ENCODE measurements at places on chromosomes 6 and 20.

DNA sequence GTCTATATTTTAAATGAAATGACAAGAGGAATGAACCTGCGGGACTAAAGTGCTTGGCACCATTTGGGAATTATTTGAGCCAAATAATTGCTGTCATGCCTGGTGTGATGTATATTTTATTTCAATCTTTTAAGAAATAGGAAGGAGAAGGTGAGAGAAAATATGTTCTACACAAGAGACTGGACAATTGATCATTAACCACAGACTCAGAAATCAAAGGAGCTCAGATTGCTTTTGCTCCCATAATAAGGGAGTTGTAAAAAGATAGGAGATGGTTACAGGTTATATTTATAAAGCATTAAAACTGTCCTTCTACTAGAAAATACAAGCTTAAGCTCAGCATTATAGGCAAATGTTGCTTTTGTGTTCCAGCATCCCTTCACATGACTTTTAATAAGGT is 515.2 kb upstream of the SULF2 start:
- no peak for DNase-seq

GRCh38 chr6:3296078-3296477 is 37.3 kb downstream of the PSMG4 start:
- DNase-seq, result no peak

DNA sequence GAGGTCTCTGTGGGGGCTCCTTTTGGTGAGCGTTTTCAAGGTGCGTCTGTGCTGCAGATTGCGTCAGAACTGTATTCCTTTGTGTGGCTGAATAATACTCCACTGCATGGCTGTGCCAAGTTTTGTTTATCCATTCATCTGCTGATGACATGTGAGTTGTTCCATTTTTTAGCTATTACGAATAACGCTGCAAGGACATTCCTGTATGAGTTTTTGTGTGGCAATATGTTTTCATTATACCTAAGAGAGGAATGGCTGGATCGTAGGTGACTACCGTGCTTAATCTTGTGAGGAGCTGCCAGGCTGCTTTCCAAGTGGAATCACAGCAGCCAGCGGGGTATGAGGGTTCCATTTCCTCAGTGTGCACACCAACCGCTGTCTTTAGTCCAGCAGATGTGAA is 1.1 kb upstream of the DACT2 start:
- no peak for DNase-seq

GRCh38 chr6:138119976-138120375 is 12.8 kb upstream of the PERP start:
- no peak for DNase-seq

DNA sequence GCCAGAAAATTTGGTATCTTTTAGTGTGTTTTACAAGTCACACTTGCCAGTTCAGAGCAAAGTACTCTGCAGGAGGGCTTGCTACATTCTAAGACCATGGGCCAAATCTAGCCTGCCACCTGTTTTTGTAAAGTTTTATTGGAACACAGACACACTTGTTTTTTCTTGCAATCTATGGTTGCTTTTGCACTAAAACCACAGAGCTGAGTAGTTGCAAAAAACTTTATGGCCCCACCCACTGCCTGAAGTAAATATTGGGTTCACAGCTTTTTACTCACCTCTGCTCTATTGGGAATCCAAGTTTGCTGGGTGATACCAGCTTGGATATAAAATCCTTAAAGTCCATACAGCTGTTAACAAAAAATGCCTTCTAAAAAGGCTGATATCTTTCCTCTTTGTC is 109.0 kb downstream of the ZFP64 start:
- no peak for DNase-seq

DNA sequence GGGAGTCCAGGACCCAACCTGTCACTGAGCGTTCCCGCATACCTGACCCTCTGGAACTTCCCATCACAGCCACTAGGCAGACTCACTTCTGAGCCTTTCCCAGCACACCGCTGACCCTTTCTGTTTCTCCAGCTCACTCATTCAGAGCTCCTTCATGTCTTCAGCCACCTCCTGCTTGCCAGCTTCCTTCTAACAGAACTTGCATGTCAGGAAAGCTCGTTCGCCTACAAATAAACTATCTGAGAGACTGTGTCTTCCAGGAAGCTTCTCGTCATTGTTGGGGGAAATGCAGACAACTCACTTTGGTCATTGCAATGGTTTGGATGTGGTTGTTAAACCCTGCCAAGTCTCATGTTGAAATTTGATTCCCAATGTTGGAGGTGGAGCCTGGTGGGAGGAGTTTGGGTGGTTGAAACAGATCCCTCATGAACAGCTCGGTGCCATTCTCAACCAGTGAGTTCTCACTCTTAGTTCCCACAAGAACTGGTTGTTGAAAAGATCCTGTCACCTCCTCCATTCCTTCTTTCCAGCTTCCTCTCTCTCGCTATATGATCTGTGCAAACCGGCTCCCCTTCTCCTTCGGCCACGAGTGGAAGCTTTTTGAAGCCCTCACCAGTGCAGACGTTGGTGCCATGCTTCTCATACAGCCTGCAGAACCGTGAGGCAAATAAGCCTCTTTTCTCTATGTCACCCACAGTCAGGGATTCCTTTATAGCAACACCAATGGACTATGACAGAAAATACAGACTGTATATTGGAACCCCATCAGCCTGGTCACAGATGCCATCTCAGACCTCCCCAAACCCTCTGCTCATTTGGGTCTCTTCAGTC is 1.4 kb upstream of the MUC21 start:
- DNase-seq, result no peak

DNA sequence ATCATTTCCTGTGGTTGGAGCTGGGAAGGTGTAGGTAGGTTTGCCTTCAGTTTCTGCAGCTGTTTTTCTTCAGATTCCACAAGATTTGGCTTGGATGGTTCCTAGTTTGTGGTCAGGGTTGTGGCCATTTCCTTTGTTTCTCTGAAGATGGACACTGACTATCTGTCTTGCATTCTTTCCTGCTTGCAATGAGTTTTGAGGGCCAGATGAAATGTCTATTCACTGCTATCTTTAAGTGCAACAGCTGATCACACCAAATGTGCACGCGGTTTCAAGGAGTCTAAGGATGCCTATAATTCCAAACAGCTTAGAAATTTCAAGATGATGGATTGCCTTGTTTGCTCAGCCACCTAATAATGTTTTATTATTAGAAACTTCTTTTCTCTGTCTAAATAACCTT is 28.4 kb downstream of the IL20RA start:
- no peak for DNase-seq

GRCh38 chr6:146300521-146300920 is 243.1 kb upstream of the RAB32 start:
- DNase-seq, result no peak

- DNase-seq, result peak; percentile 22
Observed at GRCh38 chr6:134636186-134636799, 313.6 kb downstream of the ALDH8A1 start.

DNA sequence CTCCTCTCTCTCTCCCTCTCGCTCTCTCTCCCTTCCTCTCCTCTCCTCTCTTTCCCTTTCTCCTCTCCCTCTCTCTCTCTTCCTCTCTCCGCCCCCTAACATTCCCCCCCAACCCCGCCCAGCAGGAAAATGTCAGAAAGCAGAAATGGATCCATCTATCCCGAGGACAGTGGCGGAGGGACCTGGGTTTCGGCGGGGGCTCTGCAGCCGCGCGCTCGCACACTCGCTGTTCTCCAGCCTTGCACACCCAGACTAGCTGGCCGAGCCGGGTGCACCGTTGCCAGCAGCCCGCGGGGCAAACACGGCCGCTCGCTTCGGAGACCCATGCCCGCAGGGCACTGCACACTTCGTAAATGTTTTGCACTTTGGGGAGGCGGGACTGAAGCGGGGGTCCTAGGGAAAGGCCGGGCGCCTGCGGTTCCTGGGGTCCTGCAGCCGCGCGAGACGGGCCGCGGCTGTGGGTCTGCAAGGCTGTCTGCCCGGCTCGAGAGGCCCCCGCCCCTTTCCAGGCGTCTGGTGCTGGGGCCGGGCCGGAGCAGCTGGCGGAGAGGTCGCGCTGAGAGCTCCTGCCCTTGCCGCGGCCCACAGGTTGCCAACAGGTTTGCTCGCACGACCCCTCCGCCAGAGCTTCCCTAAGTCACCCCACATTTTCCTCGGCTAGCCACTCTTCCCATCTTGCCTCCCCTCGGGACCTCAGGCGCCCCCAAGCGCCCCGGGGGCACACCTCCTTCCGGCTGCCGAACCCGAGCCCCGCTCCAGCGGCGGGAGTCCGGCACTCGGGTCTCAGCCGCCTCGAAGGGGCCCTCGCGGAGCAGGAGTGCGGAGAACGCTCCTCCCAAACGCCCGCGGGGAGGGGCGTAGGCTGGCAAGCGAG is 818 bp upstream of the MDGA1 start:
- peak; percentile 72 for DNase-seq

GRCh38 chr6:107646176-107646575 is 156.3 kb downstream of the SOBP start:
- no peak for DNase-seq

DNA sequence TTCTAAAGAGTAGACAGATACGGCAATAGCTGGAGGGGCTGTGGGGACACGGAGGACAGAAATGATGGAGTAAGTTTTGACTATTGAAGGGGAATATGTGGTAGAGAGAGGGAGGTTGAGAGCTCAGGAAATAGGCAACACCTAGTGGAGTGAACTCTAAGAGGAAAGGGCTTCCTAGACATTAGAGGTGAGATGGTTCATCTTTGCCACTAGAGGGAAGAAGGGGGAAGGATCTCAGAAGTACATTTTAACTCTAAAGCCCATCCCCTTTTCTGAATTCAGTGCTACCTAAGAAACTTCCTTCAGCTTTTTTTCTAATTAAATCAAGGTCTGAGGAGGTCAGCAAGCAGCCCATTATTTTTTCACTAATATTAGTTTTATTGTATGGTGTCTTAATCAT is 689.4 kb upstream of the MAP3K7 start:
- no peak for DNase-seq

DNA sequence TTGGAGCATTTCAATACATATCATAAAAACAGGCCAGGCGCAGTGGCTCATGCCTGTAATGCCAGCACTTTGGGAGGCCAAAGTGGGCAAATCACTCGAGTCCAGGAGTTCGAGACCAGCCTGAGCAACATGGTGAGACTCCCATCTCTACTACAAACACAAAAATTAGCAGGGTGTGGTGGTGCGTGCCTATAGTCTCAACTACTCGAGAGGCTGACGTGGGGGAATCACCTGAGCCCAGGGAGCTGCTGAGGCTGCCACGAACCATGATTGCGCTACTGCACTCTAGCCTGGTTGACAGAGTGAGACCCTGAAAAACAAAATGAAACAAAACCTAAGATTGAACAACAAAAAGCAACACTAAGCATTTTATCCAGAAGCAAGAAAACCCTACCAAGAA is 47.2 kb downstream of the BACH2 start:
- DNase-seq, result no peak

- DNase-seq, result peak; percentile 52
Observed at GRCh38 chr20:63009988-63010769, 3.4 kb upstream of the BHLHE23 start.

DNA sequence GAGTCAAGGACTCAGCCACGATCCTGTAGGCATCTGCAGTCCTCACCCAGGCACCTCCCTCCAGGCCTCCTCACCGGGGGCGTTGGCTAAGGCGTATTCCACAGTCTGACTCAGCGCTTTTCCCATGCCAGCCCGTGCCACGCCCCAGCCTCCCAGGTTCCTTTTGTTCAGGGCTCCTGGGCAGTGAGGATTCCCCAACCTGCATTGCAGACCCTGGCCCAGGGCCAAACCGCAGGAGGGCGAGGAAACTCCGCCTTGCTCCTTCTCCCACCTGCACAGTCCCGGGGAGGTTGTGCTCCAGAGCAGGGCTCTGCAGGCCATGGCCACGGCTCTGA is 202.8 kb upstream of the CST7 start:
- no peak for DNase-seq

DNA sequence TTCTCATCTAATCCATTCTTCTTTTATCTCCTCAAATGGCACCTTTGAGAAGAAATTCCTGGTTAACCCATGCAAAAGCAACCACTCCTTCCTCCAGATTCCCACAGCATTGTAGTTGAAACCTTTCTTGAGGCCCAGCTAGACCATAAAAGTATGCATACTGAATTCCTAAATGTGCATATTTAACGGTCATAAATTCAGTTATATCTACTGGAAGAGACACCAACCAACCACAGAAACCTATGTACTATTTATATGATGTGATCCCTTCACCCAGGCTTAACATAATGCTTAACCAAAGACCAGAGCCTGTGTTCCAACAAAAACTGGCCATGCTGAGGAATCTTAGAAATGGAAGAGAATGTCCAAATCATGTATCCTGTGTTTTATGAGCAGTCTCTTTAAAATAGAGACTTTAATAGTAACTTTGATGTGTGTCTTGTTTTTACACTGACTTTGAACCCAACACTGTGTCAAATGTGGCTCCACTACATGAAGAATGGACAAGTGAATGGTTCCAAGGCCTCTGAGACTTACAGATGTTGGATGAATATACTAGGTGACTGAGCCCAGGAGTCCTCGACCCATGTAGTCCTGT is 11.4 kb upstream of the TAF8 start:
- no peak for DNase-seq

GRCh38 chr20:2507464-2507863 is 1.3 kb downstream of the ZNF343 start:
- no peak for DNase-seq

- no peak for DNase-seq
Observed at GRCh38 chr6:116840091-116840490, 11.2 kb upstream of the GPRC6A start.

- no peak for DNase-seq
Observed at GRCh38 chr6:169287675-169288074, 34.0 kb upstream of the THBS2 start.

DNA sequence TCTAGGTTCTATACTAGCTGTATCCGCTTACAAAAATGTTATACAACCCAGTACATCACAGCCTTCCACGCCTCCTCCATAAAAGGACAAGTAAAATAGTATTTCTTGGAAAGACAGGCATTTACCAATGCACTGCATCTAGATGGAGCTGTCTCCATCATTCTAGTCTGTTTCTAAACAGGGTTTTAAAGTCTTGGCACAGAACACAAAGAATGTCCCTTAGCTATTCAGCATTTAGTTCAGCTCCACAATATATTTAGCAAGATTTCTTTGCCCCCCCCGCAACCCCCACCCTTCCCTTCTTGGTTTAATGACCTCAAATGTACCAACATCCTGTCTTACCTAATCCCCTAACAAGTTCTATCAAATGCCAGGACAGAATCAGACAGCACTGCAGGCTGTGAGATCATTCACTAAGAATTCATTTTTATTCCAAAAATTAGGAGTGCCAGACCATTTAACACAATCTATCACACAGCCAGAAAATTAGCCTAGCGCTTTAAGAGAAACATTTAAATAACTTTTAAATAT is 198.6 kb downstream of the BACH2 start:
- no peak for DNase-seq

DNA sequence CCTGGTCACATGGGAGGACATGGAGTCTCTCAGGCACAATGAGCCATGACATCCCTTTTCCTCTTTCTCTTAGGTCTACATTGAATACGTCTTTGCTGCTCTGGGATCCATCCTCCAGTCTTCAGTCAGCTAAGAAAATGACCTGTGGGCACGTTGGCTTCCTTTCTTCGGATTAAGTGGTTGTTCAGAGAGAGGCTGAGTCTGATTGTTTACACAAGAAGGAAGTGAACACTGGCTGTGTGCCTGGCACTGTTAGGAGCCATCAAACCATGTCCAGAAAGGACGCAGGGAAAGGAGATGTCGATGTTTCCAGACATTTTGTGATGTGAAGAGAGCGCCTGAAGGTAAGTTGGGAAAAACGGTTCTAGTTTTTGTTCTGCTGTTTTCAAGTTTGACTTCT is 309.9 kb upstream of the CDYL start:
- DNase-seq, result no peak

Measured in effector memory CD4-positive, alpha-beta T cell (primary cell).